Frontal cortex (tissue), 4 donors: ENCODE measurements at places on chromosomes 3 and 15. TPM values are rescaled to one million over a fixed set of nuclear protein-coding genes. Genes with fewer than 3 reads are reported as not detected.

The USF3 gene
- total RNA-seq = 13.5 TPM

The C3orf85 gene
- not detected for total RNA-seq

The RASGRP1 gene
- total RNA-seq = 11.0 TPM

The IMPG2 gene
- total RNA-seq = 3.3 TPM

The SI gene
- total RNA-seq = not detected

The CATSPER2 gene
- total RNA-seq = 5.3 TPM

The XCR1 gene
- not detected for total RNA-seq

The DNAJC13 gene
- total RNA-seq = 71.3 TPM

The ADAM10 gene
- total RNA-seq = 84.4 TPM

The TLR9 gene
- total RNA-seq = not detected
